IMR-90 (cell line): ENCODE measurements at places on chromosomes 7 and 10.

- H3K27me3 ChIP-seq, result peaks cover 36% of the 10 kb centered on the region
- H3K36me3 ChIP-seq, result peaks cover 1% of the 10 kb centered on the region; the same call in 1 of the 2 replicates
- peak overlapping the region; percentile 38 for H3K4me3 ChIP-seq
- no peak overlapping the region for H3K27ac ChIP-seq
- H3K4me1 ChIP-seq, result peaks cover 4% of the 10 kb centered on the region; the same call in 1 of the 2 replicates
- DNase-seq, result peak; percentile 74
These were observed 19.5 kb downstream of the WNT8B start for GRCh38 chr10:100482181-100482833.

GRCh38 chr7:18901982-18902421, 215.4 kb downstream of the TWIST1 start:
- no peak for DNase-seq
- H3K4me3 ChIP-seq, result no peak overlapping the region

- no peak overlapping the region for H3K27ac ChIP-seq
- no peaks in the 10 kb centered on the region for H3K4me1 ChIP-seq
- H3K36me3 ChIP-seq, result no peaks in the 10 kb centered on the region
- no peaks in the 10 kb centered on the region for H3K27me3 ChIP-seq
These were observed 312.0 kb upstream of the GLI3 start for GRCh38 chr7:42548816-42549611.

DNA sequence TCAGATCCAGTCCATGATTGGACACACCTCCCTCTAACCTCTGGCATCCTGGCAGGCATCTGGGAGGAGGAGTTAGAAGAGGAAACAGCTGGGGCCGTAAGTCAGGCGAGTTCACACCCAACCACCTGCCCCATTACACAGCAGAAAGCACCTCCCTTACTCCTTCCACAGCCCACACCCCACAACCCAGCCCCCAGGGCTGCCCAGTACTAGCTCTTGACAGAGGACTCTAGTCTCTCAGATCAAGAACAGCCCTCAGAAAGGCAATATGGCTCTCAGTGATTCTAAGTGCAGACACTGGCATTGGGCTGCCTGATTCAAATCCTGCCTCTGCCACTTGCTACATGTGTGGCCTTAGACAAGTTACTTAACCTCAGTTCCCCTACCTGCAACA, 34.1 kb downstream of the KCNMA1 start:
- no peak overlapping the region for H3K27ac ChIP-seq
- peaks cover 27% of the 10 kb centered on the region for H3K4me1 ChIP-seq
- H3K4me3 ChIP-seq, result no peak overlapping the region
- H3K36me3 ChIP-seq, result no peaks in the 10 kb centered on the region
- no peaks in the 10 kb centered on the region for H3K27me3 ChIP-seq
- DNase-seq, result peak; percentile 44

DNA sequence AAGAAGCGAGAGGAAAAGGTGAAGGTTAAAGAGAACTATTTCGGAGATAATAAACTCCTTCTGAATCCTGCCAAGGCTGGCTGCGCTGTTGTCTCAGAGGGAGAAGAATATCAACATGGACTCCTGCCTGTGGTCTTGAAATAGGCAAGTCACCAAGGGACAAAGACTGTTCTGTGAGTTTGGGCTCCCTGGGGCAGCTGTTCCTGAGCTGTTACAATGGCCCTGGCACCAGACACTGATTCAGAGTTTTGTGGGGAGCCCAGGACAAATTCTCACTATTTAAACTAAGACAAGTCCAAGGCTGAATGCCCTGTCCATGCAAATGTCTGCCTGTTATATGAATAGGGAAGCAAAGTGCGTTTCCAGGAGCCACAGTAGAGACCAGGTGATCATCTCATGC, 81.4 kb downstream of the PRPF18 start:
- no peak for DNase-seq
- H3K36me3 ChIP-seq, result peaks cover 49% of the 10 kb centered on the region
- no peaks in the 10 kb centered on the region for H3K27me3 ChIP-seq
- H3K4me1 ChIP-seq, result peaks cover 5% of the 10 kb centered on the region; the same call in 1 of the 2 replicates
- H3K27ac ChIP-seq, result no peak overlapping the region
- H3K4me3 ChIP-seq, result no peak overlapping the region
